ENCODE measurements at places on chromosomes 3 and 15.

- no peak for DNase-seq
These were observed 23.1 kb downstream of the RAB7A start for GRCh38 chr3:128749035-128749434.

DNA sequence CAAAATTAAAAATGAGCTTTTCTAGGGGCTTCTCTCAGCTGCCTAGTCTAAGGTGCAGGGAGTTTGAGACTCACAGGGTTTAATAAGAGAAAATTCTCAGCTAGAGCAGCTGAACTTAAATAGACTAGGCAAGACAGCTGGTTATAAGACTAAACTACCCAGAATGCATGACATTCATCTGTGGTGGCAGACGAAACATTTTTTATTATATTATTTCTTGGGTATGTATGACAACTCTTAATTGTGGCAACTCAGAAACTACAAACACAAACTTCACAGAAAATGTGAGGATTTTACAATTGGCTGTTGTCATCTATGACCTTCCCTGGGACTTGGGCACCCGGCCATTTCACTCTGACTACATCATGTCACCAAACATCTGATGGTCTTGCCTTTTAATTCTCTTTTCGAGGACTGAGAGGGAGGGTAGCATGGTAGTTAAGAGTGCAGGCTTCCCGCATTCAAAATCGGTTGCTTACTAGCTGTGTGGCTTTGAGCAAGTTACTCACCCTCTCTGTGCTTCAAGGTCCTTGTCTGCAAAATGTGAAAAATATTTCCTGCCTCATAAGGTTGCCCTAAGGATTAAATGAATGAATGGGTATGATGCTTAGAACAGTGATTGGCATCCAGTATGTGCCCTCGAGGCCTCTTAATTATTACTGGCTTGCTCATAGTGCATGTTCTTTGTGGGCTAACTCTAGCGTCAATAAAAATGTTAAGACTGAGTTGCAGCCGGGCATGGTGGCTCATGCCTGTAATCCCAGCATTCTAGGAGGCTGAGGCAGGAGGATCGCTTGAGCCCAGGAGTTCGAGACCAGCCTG, 984 bp downstream of the CCR5 start:
- no peak for DNase-seq

DNA sequence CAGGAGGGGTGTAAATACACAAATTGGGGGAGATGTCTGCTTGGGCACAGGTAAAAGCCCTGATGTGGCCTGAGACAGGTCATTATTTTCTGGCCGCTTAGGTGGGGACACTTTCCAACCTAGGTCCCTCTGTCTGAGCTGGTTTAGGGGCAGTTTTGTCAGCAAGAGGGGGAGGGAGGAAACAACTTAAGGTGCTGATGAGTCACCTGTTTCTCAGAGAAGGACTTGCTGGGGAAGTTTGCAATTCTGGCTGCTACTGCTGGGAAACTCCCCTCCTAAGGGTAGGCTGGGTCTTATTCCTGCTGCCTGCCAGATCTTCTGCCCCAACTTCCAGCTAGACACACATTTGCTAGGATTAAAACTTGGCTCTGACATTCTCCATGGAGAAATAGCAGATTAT, 4.8 kb upstream of the RHOV start:
- no peak for DNase-seq

DNA sequence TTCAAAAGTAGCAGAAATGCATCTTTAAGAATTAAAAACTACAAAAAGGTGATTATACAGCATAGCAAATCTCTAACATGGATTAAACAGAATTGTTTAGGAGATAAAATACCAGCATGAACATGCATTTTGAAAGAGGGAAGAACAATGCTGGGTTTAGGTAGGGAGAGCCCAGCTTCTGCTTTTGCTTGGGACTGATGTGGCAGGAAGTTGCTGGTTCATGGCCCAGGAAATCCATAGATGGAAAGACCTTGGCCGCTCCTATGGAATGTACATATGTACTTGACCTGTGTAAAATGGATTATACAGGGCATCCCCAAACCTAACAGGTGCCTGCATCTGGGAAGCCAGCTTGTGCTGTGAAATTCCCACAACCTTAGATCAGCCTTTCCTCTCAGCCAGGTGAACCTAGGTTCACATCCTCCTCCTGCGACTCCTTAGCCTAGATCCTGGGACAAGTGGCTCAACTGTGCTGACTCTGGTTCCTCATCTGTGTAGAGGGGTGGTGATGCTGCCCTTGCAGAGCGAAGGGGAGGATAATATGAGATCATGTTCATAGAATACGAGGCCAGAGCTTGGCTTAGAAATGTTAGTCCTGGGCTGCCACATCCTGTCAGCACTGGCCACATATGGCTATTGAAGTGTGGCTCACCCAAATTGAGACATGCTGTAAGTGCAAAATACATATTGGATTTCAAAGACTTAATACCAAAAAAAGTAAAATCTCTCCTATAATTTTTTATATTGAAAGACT, 47.0 kb upstream of the PLXNA1 start:
- DNase-seq = peak; percentile 55

- DNase-seq = peak; percentile 46
These were observed 666 bp downstream of the MAPKBP1 start for GRCh38 chr15:41774882-41775417.

All from activated CD8-positive, alpha-beta memory T cell treated with anti-CD3 and anti-CD28 coated beads, Interleukin-2, amount 10 ng/mL, durations not matched to agents 7 days and 5 days (primary cell).